ENCODE measurements at places on chromosomes 1 and 21.

DNA sequence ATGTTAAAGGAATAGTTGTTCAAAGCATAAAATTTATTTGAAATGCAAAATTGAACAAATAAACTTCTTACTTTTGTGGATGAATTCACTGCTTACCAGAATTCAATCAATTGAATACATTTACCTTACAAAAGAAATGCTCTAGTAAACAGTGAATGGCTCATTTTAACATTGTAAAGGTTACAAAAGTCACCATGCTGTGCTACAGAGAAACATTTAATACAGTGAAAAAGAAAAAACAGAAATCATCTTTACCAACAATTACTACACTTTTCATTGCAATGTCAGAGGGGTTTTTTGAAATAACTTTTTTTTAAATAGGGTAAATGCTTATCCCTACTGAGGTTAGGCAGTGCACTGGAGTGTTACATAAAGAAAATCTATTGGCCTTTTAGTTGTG, 853.0 kb downstream of the NCAM2 start:
- H3K27me3 ChIP-seq: no peaks in the 10 kb centered on the region
- H3K4me1 ChIP-seq: no peaks in the 10 kb centered on the region
- DNase-seq: no peak
- H3K27ac ChIP-seq: no peak overlapping the region
- H3K4me3 ChIP-seq: no peak overlapping the region

DNA sequence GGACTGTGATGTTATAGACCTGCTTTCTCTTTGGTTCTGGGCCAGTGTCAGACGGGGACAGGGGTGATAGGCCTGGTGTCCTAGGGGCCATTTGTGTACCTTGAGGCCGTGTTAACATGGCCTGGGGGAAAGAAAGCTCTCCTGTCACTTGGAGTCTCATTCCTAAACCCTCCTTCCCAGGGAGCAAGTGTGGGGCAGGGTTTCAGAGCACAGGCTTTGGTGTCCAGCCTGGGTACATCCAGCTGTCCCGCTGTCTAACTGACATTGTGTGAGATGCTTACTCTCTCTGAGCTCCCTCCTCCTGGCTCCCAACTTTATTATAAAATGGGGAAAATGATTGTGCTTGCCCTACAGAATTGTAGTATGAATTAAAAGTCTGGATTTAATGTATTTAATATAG, 32.6 kb upstream of the EPHA8 start:
- DNase-seq: no peak
- no peak overlapping the region for H3K4me3 ChIP-seq
- H3K4me1 ChIP-seq: no peaks in the 10 kb centered on the region
- no peak overlapping the region for H3K27ac ChIP-seq
- H3K27me3 ChIP-seq: no peaks in the 10 kb centered on the region
- peaks cover 10% of the 10 kb centered on the region for H3K36me3 ChIP-seq

- H3K36me3 ChIP-seq: no peaks in the 10 kb centered on the region
- H3K4me3 ChIP-seq: no peak overlapping the region
- H3K27me3 ChIP-seq: peaks cover 19% of the 10 kb centered on the region
- no peak overlapping the region for H3K27ac ChIP-seq
Observed at GRCh38 chr1:230498704-230499103, 72.6 kb upstream of the PGBD5 start.

DNA sequence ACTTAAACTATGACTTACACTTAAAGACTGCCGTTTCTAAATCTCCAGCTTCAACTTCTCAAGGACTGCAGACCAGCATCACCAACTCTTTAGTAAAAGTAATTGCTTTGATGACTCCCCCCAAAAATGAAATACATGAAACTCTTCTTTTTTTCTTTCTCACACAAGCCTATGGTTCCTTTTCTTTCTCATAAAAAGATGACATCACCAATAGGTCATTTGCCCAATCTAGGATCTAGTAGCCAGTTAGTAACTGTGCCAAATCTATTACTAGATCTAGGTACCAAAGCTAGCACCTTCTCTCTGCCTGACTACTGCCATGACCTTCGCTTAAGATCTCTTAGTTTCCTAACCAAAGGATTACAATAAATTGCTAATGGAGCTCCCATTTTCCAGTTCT, 1266.0 kb upstream of the ADGRL4 start:
- H3K4me3 ChIP-seq: no peak overlapping the region
- H3K4me1 ChIP-seq: no peaks in the 10 kb centered on the region
- no peak overlapping the region for H3K27ac ChIP-seq
- no peaks in the 10 kb centered on the region for H3K27me3 ChIP-seq
- H3K36me3 ChIP-seq: no peaks in the 10 kb centered on the region

DNA sequence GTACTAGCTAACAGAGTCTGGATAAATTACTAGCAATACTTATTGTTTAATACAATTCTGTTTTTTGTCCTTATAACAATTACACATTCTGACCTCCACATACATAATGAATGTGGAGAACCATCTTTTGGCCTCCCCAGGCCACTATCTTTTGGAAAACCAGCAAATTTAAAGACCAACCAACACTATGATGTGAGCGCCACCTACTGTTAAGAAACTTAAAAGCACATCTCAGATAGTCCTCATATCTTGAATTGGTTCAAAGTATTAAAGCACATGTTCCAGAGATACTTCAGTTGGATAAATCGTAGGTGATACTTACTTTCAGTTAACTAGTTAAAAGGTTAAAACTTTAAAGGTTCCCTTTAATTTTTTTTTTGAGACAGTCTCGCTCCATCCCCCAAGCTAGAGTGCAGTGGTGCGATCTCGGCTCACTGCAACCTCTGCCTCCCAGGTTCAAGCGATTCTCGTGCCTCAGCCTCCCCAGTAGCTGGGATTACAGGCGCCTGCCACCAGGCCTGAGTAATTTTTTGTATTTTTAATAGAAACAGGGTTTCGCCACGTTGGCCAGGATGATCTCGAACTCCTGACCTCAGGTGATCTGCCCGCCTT, 29.3 kb upstream of the USP1 start:
- no peaks in the 10 kb centered on the region for H3K27me3 ChIP-seq
- no peak overlapping the region for H3K4me3 ChIP-seq
- H3K4me1 ChIP-seq: no peaks in the 10 kb centered on the region
- no peak overlapping the region for H3K27ac ChIP-seq
- no peak for DNase-seq

- no peak overlapping the region for H3K27ac ChIP-seq
- H3K4me1 ChIP-seq: no peaks in the 10 kb centered on the region
- DNase-seq: no peak
Observed at GRCh38 chr1:54442185-54442584, 36.0 kb upstream of the SSBP3 start.

DNA sequence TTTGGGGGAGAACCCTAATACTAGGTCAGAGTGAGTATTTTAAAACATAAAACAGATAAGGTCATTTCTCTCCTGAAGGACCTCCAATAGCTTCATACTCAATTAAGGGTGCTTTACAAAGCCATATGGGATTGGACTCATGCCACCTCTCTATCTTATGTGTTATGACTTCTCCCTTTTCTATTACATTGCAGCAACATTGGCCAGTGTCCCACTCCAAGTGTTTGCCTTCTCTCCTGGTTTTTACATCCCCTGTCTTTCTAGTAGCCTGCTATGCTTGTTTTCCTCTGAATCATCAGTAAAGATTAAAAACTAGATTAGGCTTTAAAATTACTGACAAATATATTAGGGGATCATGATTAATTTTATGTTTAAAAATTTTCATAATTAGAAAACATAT, 66.6 kb downstream of the SCMH1 start:
- H3K36me3 ChIP-seq: no peaks in the 10 kb centered on the region
- no peaks in the 10 kb centered on the region for H3K27me3 ChIP-seq
- H3K4me1 ChIP-seq: peaks cover 6% of the 10 kb centered on the region
- H3K27ac ChIP-seq: no peak overlapping the region
- no peak for DNase-seq
- no peak overlapping the region for H3K4me3 ChIP-seq

DNA sequence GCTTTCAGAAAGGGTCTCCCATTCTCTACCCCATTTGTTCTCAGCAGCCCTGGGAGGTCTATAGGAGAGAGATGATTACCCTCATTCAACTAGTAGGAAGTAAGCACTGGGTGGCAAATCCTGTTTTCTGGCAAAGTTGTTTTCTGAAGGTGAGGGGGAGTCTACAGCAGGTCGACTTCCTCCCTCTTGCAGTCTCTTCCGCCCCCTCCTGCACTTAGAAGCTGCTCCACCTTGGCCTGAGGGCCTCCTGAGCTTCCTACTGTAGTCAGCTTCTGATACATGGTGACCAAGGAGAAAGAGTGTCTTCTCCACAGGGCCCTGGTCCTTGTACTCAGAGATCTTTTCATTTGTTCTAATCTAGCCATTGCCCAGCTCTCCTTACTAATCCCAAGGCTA, 93.1 kb downstream of the RGL1 start:
- no peaks in the 10 kb centered on the region for H3K4me1 ChIP-seq
- no peak overlapping the region for H3K27ac ChIP-seq
- no peak for DNase-seq
- no peak overlapping the region for H3K4me3 ChIP-seq
- no peaks in the 10 kb centered on the region for H3K36me3 ChIP-seq

All from keratinocyte (primary cell).